WTC11 (cell line): ENCODE measurements at places on chromosomes 1 and 21.

- DNase-seq = no peak
Measured at GRCh38 chr1:235997049-235997448, 67.8 kb downstream of the NID1 start.

GRCh38 chr1:37901191-37901892 is 42.0 kb upstream of the MTF1 start:
- DNase-seq = no peak

DNA sequence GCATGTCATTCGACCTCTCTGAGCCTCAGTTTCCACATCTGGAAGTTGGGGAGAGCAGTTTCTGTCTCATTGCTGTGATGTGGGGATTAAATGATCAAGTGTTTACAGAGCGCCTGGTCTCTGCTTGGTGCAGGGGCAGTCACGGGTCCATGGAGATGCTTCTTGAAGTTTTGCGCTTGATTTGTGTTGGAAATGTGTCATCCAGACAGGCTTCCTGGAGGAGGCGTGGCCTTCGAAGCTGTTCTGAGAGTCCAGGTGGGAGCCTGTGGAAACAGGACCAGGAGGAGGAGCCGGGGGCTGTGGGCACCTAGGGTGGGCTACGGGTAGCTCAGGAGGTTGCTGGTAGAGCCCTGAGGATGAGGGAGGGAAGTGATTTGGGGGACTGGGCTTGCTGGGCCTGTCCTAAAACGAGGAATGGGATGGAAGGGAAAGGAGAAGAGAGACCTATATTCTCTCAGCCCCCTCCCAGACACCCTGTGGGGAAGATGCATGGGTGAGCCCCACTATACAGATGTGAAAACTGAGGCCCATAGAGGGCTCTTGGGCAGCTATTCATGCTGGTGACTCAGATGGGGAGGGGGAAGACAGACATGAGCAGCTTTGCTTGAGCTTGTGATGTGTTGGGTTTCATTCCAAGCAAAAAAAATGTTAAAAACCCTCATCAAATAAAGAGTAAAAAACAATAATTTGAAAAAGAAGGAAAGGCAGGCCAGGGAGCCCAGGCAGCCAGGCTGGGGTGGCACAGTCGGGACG is 107.2 kb upstream of the WNT4 start:
- no peak for DNase-seq

- DNase-seq = no peak
Measured at GRCh38 chr1:68132426-68133130, 82.2 kb upstream of the DIRAS3 start.

DNA sequence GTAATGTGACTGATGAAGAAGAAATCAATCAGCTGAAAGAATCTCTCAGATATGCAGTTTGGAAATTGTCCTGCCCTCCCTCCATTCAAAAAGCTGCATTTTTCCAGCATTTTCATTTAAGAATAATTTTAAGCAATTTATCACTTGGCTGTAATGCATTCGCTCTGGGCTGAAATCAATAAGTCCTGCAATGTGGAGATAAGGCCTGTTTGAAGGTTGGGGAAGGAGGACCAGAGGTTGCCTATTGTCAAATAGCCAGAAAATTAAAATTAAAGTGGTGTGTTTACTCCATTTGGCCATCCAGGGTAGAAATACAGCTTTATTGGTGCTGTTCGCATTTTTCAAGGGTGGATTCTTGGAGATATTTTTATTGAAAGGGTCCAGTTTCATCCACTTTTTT is 187.6 kb upstream of the NFIA start:
- no peak for DNase-seq

DNA sequence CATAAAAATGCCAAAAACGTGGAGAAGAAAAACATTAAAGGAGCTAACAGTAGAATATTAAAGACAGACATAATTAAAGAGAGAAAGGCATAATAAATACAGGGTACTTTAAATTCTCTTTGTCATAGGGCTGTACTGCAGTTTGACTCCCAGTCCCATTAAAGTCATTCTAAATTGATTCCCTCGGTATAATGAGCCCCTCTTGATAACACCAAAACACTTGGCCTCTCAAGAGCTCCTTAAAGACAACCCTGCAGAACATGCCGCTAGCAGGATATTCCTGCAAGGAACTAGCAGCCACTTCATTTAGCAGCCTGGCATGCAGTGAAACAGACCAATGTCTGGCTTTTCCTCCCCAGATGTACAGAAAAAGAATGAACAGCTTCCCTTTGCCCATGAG is 273.8 kb upstream of the ESRRG start:
- DNase-seq = no peak

GRCh38 chr1:58592522-58593134 is 15.6 kb upstream of the TACSTD2 start:
- no peak for DNase-seq

GRCh38 chr21:34352556-34352955 is 11.2 kb upstream of the KCNE2 start:
- no peak for DNase-seq

- no peak for DNase-seq
Measured at GRCh38 chr1:2976180-2976562, 45.1 kb upstream of the ACTRT2 start.

DNA sequence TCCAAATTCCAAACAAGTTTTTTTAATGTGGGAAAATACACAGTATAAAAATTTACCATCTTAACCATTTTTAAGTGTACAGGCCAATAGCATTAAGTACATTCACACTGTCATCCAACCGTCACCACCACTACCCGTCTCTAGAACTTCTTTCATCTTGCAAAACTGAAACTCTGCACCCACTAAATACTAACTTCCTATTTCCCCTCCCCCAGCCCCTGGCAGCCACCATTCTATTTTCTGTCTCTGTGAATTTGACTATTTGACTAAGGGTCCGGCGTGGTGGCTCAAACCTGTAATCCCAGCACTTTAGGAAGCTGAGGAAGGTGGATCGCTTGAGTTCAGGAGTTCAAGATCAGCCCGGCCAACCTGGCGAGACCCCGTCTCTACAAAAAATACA is 36.1 kb downstream of the CLSTN1 start:
- no peak for DNase-seq

DNA sequence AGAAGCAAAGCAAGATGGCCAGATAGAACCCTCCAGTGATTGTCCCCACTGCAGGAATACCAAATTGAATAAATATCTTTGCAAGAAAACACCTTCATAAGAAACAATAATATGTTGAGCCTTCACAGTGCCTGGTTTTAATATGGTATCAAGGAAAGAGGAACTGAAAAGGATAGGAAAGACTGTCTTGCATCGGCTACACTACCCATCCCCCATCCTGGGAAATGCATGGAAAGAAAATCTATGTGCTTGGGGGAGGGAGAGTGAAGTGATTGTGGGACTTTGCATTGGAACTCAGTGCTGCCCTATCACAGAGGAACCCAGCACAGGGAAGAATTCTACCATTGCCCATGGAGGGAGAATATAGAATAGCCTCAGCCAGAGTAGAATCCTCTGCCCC is 28.6 kb upstream of the AK5 start:
- DNase-seq = no peak
